ENCODE measurements at places on chromosomes 5 and 9.

DNA sequence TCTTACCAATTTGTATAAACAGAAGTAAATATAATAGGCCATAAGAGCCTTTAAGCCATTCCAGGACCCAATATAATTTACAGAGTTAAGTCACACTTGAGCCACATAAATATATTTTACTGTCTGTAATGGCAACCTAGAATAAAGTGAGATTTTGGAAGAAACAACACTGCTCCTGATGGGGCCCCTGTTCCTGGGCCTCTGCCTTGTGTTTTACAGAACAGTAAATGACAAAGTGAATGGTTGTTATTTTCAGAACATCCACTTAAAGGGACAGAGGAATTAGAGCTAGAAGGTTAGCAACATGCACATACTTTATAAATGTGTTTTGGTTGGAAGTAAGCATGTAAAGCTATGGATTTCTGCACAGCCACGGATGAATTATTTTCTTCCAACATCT is 3.6 kb downstream of the PTGER4 start:
- DNase-seq = no peak

- DNase-seq = no peak
These were observed 246.5 kb downstream of the PCSK5 start for GRCh38 chr9:76136986-76137385.

GRCh38 chr5:52867809-52868208 is 80.1 kb downstream of the ITGA1 start:
- no peak for DNase-seq

- DNase-seq = peak; percentile 14
These were observed 29.2 kb downstream of the NR2F1 start for GRCh38 chr5:93611976-93612854.

- DNase-seq = peak; percentile 61
These were observed at the start of gene SYK for GRCh38 chr9:90801241-90801972. SYK (plus strand) TSS chr9:90801819; CDS start chr9:90843899, 42,080 bp downstream.

GRCh38 chr5:53902296-53902907 is 342.0 kb downstream of the NDUFS4 start:
- DNase-seq = no peak

DNA sequence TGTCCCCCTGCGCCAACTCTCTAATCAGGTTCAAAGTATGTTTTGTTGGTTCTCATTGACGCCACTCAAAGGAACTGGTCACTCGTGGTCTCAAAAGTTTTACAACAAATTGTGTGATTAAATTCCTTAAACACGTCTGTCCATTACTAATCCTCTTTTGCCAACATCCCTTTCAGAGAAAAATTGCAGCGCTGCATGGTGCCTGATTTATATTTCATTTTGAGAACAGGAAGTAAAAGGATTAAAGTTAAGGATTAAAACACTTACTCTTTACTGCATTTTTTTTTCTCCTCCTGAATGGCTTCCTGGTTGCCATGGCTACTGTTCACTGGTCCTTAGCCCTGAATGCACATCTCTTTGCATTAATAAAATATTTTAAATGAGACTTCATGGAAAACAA is 383.5 kb downstream of the GLIS3 start:
- no peak for DNase-seq

All from NCI-H2171 treated with DMSO at 0.1 percent for 48 hours (cell line).